ENCODE measurements at places on chromosomes 1 and 21.

- DNase-seq = peak; percentile 51
Measured at GRCh38 chr1:226870401-226871279, at the start of gene PSEN2. PSEN2 (plus strand) TSS chr1:226870616; CDS start chr1:226881908, 11,292 bp downstream.

- no peak for DNase-seq
Measured at GRCh38 chr1:246588159-246588721, 22.0 kb downstream of the CNST start.

GRCh38 chr1:17958704-17959103 is 148.9 kb upstream of the IGSF21 start:
- DNase-seq = no peak

DNA sequence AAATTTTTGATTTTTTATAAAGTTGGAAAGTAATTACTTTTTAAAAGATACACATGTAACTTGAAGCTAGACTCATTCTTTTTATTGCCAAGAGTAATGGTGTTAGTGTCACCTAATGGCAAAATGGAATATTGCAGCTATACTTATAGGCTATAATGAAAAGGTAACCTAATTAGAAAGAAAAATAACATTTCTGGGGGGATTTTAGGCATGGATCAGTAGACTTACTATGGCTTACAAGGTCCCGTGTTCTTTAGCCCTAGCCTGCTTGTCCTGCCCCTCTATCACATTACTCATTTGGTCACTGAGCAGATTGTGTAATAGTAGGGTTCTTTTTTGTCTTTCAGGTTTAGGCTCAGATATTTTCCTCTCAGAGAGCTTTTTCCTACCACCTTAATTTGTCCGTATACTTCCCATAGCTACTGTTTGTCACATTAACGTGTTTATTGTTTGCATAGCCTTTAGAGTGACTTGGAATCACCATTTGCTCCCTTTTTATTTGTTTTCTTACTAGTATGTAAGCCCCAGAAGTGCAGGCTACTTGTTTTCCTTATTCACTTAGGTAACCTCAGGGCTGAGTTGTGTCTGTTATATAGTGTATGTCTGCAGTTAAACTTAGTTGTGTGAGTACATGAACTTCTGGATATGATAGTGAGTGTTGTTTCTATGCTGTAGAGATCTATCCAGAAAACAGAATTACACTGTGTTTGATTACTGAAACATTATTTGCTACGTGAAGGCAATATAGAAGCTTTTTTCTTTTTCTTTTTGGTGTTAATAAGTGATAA is 58.7 kb downstream of the RABGAP1L start:
- DNase-seq = no peak

DNA sequence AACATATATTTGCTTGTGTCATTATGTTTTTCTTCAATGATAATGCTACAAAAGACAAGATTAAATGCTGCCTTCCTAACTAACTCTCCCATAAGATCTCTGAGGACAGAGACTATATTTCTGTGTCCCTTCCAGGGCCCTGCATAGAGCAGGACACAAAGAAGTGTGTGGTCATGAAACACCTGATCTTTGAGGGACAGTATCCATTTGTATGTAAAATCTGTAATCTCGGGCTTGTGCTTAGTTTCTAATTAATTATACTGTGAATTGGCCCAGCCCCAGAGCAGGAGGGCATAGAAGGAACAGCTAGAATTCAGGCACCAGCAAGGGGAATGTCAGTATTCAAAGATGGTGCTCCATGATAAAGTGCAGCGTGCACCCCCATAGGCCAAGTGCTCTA is 374.9 kb downstream of the HHAT start:
- DNase-seq = no peak

GRCh38 chr1:78540048-78540447 is 49.3 kb downstream of the PTGFR start:
- no peak for DNase-seq

- DNase-seq = no peak
Measured at GRCh38 chr1:207787776-207788175, 35.9 kb downstream of the CD46 start.

GRCh38 chr1:114290341-114290740 is 136.7 kb upstream of the SYT6 start:
- DNase-seq = no peak

GRCh38 chr1:180527101-180527669 is 24.8 kb upstream of the ACBD6 start:
- no peak for DNase-seq

DNA sequence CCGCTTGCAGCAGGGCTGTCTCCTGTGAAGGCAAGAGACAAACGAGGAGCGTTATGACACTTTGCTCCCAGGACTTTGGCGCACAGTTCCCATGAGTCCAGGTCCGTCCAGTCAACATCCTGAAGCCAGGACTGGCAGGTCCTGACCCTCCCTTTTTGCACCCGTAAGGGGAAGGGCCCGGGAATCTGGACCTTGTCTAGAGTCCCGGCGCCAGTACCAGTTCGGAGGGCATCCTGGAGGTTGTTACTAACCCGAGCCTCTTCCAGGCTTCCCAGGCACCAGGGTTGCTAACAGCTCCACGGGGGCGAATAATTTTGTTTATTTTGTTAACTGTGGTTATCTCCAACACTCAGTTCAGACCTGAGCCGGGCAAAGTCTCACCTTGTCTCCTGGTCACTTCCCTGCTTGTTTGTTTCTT is 682 bp upstream of the RWDD3 start:
- peak; percentile 69 for DNase-seq

DNA sequence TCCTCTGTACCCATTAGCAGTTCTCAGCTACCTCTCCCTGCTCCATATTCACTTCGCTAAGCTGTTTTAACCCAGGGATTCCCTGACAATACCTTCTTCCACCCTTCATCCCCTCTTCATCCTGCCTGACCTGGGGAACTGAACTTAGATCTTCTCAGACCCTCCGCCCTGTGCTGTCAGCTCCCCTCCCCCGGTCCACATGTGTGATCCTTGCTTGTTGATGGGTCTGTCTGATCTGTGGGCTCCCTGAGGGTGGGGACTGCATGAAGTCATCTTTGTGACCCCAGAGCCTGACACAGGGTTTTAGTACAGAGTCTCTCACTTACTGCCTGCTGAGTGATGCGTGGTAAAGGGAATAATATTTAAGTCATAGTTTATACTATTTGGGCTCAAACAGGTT is 11.8 kb downstream of the CHAF1B start:
- DNase-seq = peak; percentile 6

DNA sequence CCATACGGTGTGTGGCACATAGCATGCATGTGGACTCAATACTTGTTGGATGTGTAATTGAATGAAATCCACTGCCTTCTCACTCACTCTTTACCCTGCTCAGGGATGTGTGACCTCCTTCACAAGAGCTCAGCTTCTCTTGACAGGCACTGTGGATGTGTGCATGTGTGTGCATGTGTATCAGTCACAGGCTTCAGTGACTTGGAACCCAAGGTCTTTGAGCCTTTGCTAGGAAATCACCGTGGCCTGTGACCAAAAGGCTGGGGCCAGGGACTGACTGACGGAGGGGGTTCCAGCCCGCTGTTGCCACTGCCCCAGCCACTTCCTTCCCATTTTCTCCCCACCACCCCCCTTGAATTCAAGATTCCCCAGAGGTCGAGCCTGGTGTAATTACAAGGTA is 144.4 kb upstream of the POU3F1 start:
- DNase-seq = no peak

DNA sequence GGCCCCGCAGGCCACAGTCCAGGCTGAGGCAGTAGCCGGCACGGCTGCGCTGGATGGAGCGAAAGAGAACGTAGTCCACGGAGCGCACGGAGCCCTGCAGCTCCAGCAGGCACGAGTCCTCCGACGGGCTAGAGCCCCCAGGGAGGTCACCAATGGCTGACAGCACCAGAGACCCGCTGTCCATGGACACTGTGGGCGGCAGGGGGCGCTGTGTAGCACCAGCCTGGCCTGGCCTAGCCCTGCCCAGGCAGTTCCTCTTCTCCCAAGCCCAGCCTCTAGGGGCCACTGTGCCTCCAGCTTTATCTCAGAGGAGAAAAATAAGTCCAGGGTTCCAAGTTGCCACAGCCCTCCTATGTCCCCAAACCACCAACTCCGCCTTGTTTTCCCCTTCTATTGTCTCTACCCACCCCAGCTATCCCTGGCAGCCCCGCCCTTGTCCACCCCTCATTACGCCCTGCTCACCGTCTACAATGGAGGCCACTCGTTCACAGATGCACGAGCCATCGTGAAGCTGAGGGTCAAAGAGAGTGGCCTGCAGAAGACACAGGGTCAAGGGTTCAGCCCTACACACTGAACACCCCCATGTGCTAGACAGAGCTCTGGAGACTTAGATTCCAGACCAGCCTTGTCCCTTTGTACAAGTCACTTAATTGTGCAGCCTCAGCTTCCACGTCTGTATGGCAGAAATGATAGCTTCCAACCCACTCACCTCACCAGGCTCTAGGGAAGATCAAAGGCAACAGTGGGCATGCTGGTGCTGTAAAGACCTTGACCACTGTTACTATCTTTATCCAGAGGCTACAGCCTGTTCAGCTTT is 4.4 kb downstream of the ENTREP3 start:
- DNase-seq = peak; percentile 94

GRCh38 chr1:157278383-157279137 is 140.4 kb upstream of the ETV3 start:
- no peak for DNase-seq

DNA sequence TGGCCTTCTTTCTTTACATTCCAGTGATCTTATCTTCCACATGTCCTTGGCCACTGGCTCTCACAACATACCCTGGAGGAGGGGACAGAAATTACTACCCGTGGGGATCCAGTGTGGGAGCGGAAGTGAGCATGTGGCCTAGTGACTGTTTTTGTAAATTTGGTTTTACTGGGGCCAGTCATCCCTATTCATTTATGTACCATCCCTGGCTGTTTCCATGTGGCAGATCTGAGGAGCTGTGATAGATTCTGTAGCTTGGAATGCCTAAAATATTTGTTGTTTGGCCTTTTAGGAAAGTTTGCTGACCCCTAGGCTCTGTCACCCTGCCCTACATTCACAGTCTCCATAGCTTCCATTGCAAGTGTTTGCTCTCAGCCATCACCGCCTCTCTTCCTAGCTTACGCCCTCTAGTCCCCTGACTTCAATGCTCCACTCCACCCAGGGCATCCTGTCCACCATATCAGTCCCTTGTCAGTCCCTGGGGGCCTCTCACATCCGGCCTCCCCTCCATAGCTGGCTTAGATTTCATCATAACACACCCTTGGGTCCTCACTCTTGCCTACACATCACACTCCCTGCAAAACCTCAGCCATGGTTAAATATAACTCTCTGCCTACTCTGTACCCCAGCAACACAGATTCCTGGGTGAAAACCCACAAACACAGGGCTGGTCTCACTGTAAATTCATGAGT is 25.8 kb downstream of the DHCR24 start:
- DNase-seq = peak; percentile 13

GRCh38 chr1:205939690-205940330 is 3.4 kb downstream of the SLC26A9 start:
- no peak for DNase-seq

- DNase-seq = no peak
Measured at GRCh38 chr1:214031267-214031650, 43.5 kb downstream of the PROX1 start.

DNA sequence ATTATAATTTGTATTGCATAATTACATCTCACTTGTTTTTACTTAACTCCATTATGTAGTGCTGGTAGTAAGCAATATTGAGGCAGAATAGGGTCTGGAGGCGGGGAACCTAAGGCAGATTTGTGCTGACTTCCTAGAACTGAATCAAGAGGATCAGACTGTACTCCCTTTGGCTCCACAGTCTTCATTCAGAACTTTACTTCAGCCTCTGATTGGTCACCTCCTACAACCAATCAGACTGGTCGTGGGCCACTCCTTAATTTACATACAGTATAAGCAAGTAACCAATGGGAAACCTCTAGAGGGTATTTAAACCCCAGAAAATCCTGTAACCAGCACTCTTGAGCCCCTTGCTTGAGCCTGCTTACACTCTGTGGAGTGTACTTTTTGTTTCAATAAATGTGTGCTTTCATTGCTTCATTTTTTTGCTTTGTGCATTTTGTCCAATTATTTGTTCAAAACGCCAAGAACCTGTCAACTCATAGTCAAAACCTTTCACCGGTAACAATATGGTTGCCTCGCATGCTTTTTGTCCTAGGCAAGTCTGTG is 31.6 kb downstream of the ZBTB8OS start:
- no peak for DNase-seq

- no peak for DNase-seq
Measured at GRCh38 chr1:41574842-41575241, 90.4 kb upstream of the EDN2 start.

DNA sequence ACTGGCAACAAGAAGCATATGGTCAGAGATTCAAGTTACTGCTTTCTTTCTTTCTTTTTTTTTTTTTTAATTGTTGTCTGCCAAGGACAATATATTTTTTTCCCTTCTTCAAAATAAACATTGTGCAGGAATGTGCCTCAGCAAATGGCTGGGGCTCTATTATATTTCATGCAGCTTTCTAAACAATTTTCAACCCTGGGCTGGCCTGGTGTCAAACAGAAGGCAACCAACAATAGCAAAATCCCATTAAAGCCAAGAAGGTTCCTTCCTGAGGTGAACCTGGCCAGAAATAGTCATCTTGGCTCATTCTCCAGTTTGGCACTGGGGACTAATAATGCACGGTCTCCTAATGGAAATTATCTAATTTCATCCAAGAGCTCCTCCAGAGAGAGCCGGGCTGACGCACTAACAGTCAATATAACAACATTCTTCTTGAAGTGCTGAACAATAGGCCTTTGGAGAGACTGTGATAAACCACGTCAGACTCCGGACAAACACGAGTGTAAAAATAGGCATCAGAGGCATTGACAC is 35.7 kb upstream of the HLX start:
- DNase-seq = no peak

GRCh38 chr1:80987106-80987505 is 813.6 kb upstream of the ADGRL2 start:
- no peak for DNase-seq

- DNase-seq = no peak
Measured at GRCh38 chr1:214380396-214380795, 99.4 kb downstream of the SMYD2 start.

DNA sequence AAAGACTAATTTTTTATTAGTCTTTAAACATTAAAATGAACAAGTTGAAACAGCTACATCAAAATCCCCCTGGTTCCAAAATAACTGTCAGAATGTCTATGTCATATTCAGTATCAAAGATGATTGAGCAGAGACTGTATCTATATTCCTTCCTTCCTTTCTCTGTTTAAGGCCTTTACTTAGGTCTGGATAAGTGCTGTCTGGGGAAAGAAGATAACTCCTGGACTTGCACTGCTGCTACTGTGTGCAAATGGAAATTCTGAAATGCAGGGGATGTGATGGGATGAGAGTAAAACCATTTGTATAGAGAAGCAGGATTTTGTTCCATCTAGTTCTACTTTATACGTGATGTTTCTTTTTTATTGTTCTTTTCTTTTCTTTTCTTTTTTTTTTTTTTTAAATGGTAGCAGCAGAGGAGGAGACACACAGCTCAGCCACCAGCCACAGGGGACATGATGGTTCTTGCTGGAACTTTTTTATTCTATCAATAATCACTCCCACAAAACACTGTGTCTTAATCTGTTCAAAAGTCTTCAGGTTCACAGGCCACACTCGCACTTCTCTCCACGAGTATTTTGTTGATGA is 33.6 kb upstream of the FOXE3 start:
- DNase-seq = no peak

- DNase-seq = peak; percentile 60
Measured at GRCh38 chr1:3898994-3899753, 898 bp downstream of the C1orf174 start.

Measured in tibial artery (tissue), 4 donors.